Esophagus squamous epithelium (tissue), 5 donors: ENCODE measurements at places on chromosomes 7 and 10.

DNA sequence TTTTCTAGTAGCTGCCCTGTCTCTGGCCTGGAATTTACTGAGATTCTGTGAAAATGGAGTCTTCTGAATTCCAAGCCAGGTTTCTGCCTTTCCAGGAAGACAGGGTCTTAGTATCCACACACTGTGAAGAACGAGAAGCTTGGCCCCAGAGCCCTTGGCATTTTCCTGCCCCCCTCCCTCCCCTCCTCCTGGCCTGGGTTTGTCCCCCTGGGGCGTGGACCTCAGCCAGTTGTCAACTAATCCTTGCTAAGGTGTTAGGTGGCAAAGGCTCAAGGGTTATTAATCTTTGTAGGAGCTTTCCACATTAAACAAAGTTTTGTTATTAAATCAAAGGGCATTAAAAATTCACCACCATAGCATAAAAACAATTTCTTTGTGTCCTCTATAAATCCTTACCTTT is 329.5 kb downstream of the RNLS start:
- DNase-seq, result no peak

- no peak for DNase-seq
Measured at GRCh38 chr7:68444956-68445355, 1153.3 kb upstream of the AUTS2 start.

GRCh38 chr7:20141002-20141345 is 76.2 kb downstream of the MACC1 start:
- no peak for DNase-seq

- no peak for DNase-seq
Measured at GRCh38 chr10:74164716-74165529, 13.9 kb downstream of the ADK start.

DNA sequence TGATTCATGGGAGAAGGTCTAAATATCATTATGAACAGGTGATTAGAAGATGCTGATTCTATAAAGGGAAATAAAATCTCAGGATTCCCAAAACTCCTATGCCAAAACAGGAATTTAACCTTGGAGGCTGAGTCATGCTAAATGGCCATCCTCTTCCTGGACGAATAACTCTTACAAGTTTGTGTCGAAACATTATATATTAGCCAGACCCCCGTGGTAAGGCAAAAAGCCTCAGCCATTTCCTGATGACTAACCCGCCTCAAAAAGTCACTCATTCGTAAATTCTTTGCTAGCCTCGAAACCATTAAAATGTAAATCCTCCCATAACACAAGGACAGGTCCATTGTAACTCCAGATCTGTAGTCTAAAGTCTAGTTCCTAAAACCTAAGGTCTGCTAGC is 32.0 kb downstream of the CUL2 start:
- DNase-seq, result no peak

GRCh38 chr7:16636555-16637101 is 8.9 kb downstream of the ANKMY2 start:
- no peak for DNase-seq

GRCh38 chr7:91151916-91152315 is 112.3 kb upstream of the FZD1 start:
- DNase-seq, result no peak

GRCh38 chr7:2283074-2283473 is 31.2 kb downstream of the SNX8 start:
- DNase-seq, result no peak

- DNase-seq, result peak; percentile 59
Measured at GRCh38 chr7:142808802-142809583, 38.2 kb downstream of the PRSS2 start.

DNA sequence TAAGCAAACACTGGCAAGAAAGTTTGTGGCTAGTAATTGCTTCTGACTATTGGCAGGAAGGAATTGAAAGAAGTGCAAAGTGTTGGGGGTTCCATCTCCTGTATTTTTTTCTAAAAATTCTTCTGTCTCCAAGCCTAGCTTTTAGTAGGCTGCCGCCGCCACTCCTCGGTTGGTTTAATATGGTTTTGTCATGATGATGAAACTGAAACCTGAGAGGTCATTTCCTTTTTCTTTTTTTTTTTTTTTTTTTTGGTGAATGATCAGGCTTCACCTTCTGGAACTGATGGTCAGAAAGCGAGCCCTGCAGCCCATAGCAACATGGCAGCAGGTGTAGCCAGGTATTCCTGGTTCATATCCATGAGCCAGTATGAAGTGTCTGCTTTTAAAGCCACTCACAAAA is 75.3 kb upstream of the AGBL3 start:
- DNase-seq, result no peak

GRCh38 chr10:61786728-61787127 is 114.8 kb upstream of the ARID5B start:
- no peak for DNase-seq

DNA sequence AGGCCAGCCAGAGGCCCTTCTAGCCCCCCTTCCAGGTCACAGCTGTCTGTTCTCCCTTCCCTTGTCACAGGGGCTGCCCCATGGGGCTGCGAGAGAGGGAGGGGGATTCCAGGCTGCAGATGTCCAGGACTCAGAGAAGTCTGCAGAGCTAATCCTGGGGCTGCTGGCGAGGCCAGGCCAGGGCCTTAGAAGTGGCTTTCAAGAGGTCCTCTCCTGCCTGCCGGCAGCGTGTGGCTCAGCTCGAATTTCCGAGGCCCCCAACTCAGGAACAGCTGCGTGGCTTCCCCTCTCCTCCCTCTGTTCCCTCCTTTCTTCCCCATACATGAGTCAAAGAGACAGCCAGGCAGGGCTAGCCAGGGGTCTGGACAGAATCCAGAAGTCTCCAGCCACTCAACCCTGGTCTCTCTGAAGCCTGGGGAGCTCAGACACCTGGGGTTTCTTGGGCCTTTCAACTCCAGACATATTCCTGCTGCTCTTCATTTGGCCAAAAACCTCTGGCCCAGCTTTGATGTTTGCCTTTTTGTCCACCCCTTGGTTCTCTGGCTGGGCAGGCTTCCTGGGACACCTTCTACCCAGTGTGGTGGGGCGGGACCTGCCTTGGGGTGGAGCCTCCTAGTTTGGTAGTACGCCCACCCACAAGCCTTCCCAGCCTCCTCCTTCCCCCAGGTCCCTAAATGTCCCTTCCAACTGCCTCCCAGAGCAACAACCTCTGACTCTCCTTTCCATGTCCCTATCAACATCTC is 21.8 kb upstream of the EIF5AL1 start:
- DNase-seq, result no peak

DNA sequence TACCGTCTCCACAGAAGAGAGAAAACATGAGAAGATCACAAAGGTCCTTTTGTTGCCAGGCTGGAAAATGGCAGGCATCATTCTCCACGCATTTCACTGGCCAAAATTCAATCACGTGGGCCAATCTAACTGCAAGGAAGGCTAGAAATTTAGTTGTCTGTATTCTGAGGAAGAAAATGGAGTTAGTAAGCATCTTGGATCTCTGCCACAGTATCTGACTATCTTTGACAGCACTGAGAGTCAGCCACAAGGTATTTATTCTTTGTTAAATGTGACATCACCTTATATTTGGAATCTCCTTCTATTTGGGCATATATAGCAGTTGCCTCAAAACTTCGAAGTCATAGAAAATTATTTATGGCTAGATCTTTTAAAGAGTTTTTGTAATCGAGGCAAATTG is 213.9 kb downstream of the NSUN6 start:
- no peak for DNase-seq

GRCh38 chr7:47734949-47735291 is 153.0 kb upstream of the TNS3 start:
- DNase-seq, result no peak
